ENCODE measurements at places on chromosomes 3 and 15. TPM values are rescaled to one million over a fixed set of nuclear protein-coding genes. Genes with fewer than 3 reads are reported as not detected.

GRCh38 chr3:155197786-155198185, 95.7 kb downstream of the STRIT1 start:
- no peak for DNase-seq

GRCh38 chr3:72634128-72634527, 214.1 kb downstream of the SHQ1 start:
- no peak for DNase-seq

DNA sequence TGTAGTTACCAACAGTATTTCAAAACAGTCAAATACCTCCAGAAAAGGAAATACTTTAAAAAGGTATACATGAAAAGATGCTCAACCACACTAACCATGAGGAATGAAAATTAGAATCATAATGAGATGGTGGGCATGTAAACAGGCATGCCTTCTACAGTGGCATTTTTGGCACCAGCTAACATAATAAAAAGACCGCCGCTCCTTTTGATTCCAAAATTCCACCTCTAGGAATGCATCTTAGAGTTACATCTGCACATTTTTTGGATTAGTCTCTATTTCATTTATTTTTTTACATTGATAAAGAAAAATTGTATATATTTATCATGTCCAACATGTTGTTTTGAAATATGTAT, 37.0 kb upstream of the SPTBN5 start:
- no peak for DNase-seq

MOBP gene
- not detected for total RNA-seq

DNA sequence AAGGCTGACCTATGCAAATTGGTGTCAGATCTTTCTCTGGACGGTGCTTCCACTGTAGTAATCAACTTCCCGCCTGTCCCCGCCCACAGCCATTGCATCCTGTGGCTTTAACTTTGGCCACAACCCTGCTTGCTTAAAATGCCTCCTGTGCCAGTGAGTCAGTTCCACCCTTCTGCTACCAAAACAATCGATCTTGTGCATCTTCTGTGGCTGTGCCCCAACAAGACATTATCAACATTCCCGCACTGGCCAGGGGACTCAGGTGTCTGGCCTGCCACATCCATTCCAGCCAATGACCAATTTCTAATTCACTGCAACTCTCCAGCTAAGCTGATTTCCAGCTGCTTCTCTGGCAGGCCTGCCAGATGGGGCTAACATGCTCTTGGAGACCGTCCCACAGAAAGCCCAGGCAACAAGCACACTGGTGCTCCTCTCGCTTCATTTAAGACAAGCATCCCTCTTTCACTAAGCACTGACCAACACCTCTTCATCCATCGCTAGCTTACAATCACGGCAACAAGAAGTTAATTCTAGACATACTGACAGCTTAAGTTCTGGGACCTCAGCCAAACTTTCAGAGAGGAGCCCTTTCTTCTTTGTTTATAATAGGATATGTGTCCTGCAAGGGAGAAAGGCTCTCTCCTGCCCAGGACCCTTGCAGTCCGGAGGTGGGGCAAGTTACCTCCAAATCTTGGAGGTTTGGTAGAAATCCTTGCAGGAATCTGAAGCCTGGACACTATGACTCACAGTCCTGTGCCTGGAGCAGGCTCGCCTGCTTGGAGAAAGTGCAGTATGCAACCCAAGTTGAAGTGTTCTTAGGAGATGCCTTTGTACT, 6.7 kb downstream of the CA12 start:
- peak; percentile 70 for DNase-seq

- no peak for DNase-seq
These were observed 94.5 kb downstream of the CHL1 start for GRCh38 chr3:291028-291427.
